ENCODE measurements at places on chromosomes 4 and X.

DNA sequence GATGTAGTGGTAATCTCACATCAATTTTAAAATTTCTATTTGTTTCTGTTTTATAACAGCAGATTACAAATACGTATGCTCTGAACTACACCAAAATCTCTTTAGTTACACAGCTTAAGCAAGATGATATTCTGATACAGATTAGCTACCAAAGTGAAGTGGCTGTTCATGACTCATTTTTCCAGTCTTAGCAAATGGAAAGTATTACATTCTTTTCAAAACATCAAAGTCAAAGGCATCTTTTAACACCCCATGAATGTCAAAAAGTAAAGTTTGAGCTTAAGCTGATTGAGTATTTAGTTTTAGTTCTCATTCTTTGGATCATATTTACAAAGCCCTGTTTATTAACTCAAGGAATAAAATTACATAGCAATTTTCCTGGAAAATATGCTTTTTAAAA is 6.6 kb upstream of the HPGDS start:
- DNase-seq: no peak

DNA sequence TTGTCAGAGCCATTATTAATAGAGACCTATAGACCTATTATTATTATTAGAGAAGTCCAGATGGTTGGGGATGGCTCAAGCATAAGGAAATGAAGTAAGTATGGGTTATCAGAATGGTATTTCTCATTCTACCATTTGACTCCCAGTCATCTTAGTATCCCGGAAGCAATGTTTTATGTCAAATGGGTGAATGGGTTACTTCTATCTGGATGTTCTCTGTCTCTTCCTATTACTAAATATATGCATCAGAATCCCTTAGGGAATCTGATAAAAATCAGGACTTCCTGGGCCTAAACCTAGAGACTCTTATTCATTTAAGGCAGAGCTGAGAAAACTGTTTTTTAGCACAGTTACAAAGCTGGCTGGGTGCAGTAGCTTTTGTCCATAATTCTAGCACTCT is 149.9 kb downstream of the SLC10A7 start:
- DNase-seq: no peak

GRCh38 chr4:33078145-33078544 is 2358.0 kb downstream of the PCDH7 start:
- no peak for DNase-seq

GRCh38 chr4:48116582-48116981 is 17.5 kb downstream of the TXK start:
- DNase-seq: no peak

GRCh38 chr4:101140228-101140627 is 207.1 kb downstream of the PPP3CA start:
- no peak for DNase-seq

GRCh38 chr4:70630162-70630561 is 1.6 kb downstream of the ENAM start:
- DNase-seq: no peak

DNA sequence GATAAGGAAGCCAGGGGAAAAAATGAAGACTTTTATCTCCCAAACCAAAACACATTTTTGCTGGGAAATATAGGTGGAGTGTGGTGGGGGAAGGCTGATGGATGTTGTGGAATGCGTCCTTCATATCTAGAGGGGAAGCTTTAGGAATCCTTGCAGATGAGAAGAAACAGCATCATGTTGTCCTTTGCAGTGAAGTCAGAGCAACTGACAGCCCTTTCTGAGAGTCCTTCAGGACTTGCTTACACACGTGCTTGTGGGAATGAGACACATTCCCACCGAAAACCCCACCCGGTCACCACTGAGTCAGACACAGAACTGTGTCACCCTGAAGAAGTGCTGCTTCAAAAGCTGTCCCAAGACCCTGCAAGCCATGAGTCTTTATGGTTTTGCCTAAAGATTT is 81.5 kb downstream of the SHROOM2 start:
- no peak for DNase-seq

DNA sequence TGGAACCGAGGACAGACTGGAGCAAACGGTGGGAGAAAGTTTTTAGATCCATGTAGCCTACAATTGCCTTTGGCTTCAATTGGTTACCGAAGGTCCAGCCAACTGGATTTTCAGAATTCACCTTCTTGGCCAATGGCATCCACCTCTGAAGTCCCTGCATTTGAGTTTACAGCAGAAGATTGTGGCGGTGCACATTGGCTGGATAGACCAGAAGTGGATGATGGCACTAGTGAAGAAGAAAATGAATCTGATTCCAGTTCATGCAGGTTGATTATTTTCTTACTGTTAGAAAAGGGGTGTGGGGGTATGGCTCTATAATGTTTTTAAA is 702 bp downstream of the KLHL5 start:
- no peak for DNase-seq

DNA sequence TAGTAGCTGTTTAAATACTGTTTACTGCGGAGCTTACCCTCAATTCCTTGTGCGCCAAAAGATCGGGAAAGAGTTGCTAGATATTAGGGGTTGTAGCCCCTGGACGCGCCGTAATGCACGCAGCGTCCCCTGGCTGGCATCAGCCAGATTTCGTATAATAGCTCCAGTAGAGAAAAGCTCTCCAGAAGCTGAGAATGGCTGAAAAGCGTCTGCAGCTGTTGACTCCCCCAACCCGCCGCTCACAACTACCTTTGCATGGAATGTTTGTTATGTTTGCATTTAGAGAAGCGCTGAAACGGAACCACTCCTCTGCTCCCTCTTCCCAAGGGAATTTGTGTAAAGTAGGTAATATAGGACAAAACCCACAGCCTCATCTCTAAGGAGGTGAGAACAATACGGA is 3.7 kb downstream of the DOCK11 start:
- DNase-seq: no peak

- DNase-seq: no peak
Observed at GRCh38 chr4:143586080-143586479, 72.6 kb downstream of the SMARCA5 start.

DNA sequence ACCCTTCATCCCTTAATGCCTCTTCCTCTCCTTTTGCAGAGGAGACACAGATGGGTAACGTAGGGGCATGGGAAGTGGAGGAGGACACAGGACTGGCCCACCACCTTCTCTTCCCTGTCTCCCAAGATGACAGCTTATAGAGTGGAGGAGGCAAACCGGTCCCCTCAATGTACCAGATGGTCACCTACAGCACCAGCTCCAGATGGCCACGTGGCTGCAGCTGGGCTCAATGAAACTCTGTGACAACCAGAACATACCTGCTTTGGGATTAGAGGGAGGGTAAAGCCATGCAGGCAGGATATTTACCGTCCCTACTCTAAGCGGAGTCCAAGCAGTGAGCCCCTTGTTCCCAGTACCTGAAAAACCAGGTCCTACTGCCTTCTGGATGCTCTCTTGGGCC is 7.5 kb upstream of the KLHL15 start:
- no peak for DNase-seq

DNA sequence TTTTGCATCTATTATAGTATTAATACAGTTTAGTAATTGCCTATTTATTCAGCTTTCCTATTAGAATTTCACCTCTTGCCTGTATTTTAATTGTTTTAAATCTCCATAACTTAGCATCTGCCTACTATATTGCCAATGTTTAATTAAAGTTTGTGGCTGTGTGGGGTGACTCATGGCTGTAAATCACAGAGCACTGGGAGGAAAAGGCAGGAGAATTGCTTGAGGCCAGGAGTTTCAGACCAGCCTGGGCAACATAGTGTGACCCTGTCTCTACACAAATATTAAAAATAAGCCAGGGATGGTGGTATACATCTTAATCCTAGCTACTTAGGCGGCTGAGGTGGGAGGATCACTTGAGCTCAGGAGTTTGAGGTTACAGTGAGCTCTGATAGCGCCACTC is 14.5 kb upstream of the CCSER1 start:
- DNase-seq: no peak

- no peak for DNase-seq
Observed at GRCh38 chr4:124468360-124468759, 244.2 kb downstream of the ANKRD50 start.

DNA sequence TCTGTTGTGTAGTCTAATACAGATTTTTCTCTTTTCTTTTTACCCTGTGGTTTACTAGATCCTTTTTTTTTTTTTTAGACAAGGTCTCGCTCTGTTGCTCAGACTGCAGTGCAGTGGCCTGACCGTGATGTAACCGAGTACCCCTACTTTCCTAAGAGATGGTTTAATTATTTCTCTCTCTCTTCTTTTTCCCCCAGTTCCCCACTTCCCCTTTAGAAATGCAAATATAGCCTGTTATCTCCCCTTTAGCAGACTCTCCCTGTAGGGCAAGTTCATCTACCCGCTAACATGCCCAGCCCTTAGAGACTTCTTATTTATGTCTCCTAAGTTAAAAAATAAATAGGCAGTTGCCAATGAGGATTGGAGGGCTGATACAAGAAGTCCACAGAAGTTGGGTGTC is 4.5 kb downstream of the SNX25 start:
- no peak for DNase-seq

DNA sequence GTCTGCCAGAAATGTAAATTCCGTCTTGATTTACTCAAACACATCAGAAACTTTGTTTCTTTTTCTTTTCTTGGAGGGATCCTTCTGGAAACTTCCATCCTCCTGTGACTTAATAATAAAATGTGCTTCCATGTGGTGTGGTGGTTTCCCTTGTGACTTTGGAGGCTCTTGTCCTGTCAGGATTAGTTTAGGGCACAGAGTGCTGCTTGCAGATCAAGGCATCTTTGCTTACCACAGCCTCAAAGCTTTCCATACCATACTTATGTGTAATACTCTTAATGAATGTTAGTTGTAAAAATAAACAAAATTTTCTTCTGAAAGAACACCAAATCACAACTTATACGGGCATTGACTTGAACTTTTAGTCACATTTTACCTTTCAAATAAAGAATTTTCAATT is 27.4 kb downstream of the GBA3 start:
- no peak for DNase-seq

DNA sequence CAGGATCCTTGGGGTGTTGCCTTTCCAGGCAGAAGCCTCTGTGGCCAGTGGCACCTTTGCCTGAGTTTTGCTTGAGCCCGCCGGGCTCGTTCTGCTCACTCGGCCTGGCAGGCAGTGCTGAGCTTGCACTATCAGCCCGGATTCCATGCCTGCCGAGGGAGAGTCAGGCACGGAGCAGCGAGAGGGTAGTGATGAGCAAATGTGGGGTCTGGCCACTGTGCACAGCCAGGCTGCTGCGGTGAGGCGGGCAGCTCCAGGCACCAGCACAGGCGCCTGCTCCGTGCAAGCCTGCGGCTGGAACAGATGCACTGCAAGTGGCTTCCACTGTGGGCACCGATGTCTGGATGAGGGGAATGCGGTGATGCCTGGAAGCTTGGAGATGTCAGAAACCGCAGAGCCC is 619.2 kb downstream of the RAPGEF2 start:
- DNase-seq: no peak

DNA sequence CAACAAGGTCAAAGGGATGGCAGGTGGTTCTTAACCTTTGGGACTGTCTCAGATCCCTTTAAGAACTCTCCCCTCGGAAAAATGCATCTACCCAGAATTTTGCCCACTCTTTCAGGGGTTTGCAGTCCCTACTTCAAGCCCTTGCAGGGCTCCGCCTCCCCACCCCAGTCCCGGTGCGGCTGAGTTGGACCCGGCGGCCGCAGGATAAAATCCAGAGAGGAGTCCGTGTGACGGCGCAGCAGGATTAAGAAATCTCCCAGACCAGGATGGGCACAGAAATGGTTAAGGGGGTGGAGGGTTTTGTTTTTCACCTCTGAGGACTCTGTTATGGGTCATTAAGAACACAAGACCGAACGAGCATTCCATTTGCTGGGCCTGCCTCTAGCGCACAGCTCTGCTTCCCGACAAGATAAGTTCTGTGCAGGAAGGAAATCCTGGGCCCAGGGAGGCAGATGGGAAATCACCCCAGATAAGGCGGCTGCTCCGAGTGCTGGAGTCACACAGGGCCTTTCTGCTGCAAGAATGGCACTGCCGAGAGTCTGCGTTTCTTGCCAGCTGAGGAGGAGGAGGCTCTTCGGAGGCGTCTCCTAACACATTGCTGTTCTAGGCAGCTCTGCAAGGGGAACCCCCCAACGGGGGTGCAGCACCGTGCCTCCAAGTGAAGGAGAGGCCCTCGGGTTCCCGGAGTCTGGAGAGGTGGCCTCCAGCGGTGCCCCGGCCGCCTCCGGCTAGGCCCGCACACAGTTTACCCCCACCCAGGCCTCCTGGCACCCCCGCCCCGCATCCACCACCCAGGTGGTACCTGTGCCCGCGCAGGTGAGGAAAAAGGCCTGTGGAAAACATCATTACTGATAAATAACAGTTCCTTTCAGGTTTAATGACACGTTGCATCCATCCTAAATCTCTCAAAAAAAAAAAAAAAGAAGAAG is 277.6 kb downstream of the BCOR start:
- no peak for DNase-seq

DNA sequence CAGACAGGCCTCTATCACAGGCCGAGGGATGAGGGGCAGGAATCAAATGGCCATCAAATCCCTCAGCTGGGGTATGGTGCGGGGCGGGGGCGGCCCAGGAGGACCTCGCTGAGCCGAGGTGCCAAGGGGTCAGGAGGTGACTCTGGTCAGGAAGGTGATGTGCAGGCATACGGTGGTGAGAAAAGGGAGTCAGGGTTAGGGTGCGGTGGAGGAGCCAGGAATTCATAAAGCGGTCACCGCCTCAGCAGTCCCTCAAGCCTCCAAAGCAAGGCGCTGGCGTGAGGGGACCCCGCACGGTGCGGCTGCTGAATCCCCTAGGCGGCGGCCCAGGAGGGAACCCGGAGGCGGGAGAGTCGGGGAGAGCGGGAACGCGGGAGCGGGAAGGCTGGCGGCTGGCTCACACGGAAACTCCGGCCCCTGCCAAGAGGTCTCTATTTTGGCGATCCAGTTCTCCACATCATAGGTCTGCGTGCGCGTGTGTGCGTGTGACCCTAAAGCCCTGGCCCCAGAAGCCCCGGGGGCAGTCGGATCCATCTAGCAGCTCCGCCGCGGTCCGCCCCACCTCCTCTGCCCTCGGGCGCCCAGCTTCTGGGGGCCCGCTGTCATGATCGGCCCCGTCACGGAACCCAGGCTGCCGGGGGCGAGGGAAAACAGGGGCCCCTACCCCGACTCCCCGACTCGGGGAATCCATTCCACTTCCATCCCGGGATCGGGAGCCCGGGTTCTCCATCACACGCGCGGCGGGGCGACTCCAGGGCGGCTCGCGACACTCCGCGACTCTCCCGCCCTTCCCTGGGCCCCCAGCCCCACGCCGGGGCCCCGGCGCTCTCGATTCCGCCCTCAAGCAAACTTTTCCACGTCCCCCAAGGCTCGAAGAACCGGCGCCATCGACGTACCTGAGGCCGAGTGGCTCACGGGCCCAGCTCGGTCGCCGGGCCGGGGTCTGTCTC is 593 bp downstream of the ELF4 start:
- DNase-seq: no peak

- DNase-seq: peak; percentile 14
Observed at GRCh38 chr4:145904413-145905177, 34.0 kb downstream of the ZNF827 start.

- DNase-seq: no peak
Observed at GRCh38 chr4:8580321-8581093, at the start of gene GPR78. Gene GPR78, plus strand, starts transcription at chr4:8580392. Its CDS starts 591 bp downstream, at chr4:8580983.

DNA sequence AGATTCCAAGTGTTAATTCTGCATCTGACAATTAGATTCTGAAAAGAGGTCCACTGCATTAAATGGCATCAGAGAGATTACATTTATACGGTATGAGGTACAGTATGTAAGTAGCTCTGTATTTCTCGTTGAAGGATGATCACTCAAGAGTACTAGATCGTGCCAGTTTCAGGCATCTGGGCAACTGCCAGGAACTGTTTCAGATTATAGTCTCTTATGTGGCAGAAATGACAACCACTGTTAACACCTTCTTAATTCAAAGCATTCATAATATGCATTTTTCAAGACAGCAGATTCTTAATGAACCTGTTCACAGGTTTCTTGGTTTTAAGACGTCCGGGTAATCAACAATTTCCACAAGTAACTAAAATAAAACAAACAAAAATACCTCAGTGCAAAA is 1.6 kb downstream of the ANKRD50 start:
- peak; percentile 46 for DNase-seq

Measured in NCI-H2029 treated with DMSO at 0.1 percent for 48 hours (cell line).